NCI-H1105 treated with DMSO at 0.1 percent for 48 hours (cell line): ENCODE measurements at places on chromosomes 5 and 9.

DNA sequence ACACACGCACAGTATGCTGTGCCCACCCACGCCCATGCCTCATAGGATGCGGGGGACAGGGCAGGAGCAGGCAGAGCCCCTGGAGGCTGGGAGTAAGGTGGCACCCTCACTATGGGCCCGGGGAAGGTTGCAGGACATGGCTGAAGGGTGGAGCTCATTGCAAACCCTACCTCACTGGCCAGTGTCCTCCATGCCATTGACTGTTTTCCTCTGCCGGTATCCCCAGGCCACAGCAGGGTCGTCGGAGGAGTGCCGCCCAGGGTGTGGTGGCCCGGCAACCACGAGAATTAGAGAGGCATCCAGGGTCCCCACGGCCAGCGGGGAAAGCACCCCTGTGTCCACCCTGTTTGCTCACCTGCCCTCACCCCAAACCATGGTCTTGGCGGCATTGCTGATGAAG, 59.7 kb upstream of the FCN2 start:
- no peak for DNase-seq

DNA sequence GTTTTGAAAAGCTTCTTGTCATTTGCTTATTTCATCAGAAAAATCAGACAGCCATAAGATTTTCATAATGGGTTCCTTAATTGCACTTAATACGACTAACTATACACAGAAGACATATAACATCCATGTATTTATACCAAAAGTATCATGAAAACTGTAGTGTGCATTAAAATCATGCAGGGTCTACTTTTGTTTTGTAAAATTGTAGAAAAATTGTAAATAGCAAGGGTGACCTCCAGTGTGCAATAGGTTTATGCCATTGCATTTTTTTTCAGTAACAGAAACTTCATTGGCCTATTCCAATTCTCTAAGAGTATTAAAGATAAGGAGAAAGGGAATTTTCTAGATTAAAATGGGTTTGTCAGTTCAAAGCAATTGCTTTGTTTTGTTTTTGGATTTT, 307.6 kb downstream of the KIAA0825 start:
- DNase-seq, result no peak

DNA sequence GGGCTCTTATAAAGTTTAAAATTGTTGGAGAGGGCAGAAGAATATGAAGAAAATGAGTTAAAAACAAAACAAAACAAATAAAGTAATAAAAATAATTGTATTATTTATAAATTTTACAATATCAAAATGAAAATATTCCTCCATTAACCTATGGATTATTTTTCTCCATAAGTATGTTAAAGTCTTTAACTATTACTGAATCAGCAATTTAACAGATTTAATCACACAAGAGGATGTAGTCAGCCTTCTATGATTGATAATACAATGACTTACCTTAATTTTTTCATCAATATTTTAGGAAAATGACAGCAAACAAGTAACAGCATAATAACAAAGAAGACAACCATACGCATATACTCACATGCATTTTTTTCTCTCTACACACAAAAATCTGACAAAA, 1195.3 kb upstream of the NUDT12 start:
- no peak for DNase-seq

DNA sequence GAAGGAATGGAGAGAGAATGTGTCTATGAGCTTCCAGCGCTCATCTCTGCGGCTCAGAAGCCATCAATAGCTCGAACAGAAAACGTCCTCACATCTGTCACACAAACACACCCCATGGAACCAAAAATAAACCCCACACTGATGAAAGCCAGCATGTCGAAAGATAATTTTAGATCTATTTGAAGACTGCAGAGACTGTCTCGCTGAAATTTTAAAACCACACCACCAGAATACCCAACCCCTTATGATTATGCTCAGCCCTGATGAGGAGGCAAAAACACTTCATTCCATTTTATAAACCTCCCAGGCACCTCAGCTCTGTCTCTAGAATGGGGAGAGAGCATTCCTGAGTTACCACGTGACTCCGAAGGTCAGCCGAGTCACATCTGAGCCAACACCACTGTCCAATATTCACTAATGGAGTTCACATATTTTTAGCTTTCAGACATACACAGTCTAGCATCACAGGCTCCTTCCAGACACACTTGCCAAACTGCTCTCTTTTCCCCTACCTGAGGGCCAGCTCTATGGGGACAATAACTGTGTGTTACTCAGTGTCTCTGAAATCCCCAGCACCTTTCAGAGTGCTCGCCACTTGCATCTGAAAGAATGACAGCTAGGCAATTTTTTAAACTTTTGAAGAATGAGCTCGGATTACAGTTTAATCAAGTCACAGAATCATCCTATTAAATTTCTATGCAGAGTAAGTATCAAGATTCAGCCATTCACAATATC, 63.2 kb downstream of the SERINC5 start:
- no peak for DNase-seq

- no peak for DNase-seq
Measured at GRCh38 chr5:178866946-178867345, 7.2 kb downstream of the ZNF354B start.

DNA sequence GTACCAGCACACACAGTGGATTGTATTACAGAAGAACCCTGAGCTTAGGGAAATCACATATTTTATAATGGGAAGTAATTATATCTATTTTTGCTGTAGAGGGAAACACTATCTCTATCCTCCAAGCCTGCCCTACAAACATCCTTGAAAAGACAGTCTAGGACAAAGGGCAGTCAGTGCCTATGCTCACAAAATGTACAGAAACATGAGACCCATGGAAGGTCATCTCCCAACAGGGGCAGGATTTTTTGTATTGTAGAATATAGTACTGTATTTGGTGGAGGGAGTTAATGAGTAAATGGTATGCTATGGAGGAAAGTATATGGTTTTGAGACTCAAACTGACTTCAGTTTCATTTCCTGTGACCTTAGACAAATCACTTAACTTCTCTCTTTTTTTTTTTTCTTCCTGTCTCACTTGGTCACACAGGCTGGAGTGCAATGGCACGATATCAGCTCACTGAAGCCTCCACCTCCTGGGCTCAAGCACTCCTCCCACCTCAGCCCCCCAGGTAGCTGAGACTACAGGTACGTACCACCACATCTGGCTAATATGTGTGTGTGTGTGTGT, 5.8 kb upstream of the RAB14 start:
- no peak for DNase-seq

GRCh38 chr9:38347946-38348345, 44.6 kb upstream of the ALDH1B1 start:
- no peak for DNase-seq

- no peak for DNase-seq
Measured at GRCh38 chr5:72204946-72205345, 97.7 kb downstream of the MAP1B start.

- no peak for DNase-seq
Measured at GRCh38 chr9:13069498-13069897, 210.0 kb downstream of the MPDZ start.

DNA sequence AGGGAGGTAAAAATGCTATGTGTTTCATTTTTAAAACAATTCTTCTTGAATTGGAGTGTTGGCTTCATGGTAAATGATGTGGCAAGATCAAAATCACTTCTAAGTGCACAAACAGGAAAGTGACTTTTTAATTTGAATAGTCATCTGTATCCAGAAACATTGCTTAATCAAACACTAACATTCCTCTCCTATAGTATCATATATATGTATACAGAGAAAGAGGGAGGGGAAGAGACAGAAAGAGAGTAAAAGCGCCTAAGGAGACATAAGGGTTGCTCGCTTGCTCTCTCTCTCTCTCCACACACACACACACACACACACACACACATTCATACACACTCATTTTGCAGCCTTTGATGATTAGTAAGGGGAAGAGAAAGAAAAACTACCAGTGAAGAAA, 95.4 kb upstream of the PRDM9 start:
- DNase-seq, result no peak

GRCh38 chr5:108521011-108521700, 139.3 kb upstream of the FBXL17 start:
- no peak for DNase-seq
